Stimulated activated CD4-positive, alpha-beta T cell treated with anti-CD3 and anti-CD28 coated beads, Interleukin-4, amount 100 ng/mL, for 48 hours (primary cell): ENCODE measurements at places on chromosomes 16 and 17.

- no peak for DNase-seq
Observed at GRCh38 chr17:62696256-62696655, 68.8 kb downstream of the MRC2 start.

GRCh38 chr16:58198803-58199411 lies 1.0 kb upstream of the CSNK2A2 start:
- no peak for DNase-seq

- DNase-seq, result no peak
Observed at GRCh38 chr17:39971076-39971603, 8.3 kb downstream of the GSDMA start.

- DNase-seq, result no peak
Observed at GRCh38 chr16:50839920-50840729, 98.2 kb downstream of the CYLD start.

GRCh38 chr17:4834681-4835020 lies 1.5 kb downstream of the MINK1 start:
- DNase-seq, result no peak

DNA sequence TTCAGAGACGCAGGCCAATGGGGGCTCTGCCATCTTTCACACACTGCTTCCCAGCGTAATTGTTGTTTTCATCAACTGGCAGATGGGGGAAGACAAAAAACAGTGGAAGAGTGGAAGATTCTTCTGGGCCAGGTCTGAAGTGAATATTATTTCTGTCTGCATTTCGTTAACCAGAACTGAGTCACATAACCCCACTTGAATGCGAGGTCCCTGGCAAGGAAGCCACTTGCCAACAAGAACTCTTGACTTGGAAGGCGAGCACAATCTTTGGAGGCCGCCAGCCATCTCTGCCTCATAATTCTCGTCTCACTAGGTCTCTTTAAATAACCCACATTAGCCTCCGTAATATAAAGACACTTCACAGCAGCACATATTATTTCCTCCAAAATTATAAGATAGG lies 75.4 kb downstream of the CYB561 start:
- DNase-seq, result no peak

GRCh38 chr17:64779376-64780095 lies 117.4 kb upstream of the SMURF2 start:
- DNase-seq, result no peak

DNA sequence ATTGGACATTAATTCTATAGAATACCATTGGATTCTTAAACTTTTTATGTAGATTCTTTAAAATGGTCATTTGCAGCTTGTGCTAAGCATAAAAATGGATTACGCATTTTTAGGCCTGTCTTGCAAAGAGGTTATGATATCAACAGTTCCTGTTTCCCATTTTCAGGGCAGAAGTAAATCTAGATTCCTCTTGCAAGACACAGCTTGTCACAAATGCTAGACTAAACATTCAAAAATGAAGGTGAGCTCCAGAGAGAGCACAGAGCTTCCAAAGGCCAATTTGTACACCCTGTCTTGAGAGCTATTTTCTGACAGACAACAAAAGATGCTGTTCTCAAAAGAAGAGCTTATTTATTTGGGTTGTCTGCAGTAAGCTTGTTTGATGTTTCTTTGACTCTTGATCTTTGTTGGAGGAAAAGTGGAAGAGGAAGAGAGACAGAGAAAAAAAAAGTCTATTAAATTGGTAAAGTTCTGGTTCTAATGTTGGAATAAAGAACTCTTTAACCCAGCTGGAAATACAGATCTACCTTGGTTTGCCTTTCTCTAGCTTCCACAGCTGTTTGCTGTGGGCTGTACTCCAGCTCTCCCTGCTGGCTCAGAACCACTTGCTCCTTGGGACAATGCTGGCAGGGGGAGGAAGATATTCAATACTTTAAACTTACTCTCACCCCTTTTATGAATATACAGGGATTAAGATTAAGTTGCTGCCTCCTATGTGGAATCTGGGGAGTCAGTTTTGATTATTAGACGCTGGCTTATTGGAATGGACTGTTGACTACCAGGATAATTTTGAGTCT lies 651.8 kb downstream of the CDH11 start:
- no peak for DNase-seq

DNA sequence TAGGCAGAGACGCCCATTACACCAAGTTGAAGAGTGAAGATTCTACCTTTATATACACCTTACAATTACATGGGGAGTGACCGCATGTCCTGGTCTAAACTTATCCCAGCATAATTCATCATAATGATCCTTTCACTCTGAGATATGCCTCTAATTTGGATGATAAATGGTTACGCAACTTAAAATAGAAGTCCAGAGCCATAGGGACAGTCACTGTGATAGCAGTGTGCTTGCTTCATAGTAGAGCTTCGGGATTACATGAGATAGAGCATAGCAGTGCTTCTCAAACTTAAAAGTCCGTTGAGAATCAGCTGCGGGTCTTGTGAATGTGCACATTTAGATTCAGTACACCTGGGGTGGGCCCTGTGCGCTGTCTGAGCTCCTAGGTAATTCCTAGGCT lies 16.9 kb downstream of the USP10 start:
- DNase-seq, result no peak

- no peak for DNase-seq
Observed at GRCh38 chr16:54891346-54891745, 39.3 kb upstream of the IRX5 start.

DNA sequence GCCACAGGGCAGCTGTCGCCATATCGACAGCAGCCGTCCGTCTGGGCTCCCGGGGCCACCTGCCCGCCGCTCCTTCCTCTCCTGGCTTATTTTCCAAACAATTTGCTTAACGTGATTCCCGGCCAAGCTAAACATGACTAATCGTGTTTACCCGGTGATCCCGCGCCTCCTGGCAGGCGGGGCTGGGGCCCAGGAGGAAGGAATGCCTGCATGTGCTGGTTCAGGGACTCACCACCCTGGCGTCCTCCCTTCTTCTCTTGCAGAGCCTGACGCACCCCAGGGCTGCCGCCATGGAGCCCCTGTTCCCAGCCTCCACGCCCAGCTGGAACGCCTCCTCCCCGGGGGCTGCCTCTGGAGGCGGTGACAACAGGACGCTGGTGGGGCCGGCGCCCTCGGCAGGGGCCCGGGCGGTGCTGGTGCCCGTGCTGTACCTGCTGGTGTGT lies 6.1 kb downstream of the SSTR5 start:
- DNase-seq, result no peak

- DNase-seq, result no peak
Observed at GRCh38 chr17:75295201-75296158, 6.2 kb upstream of the SLC25A19 start.

DNA sequence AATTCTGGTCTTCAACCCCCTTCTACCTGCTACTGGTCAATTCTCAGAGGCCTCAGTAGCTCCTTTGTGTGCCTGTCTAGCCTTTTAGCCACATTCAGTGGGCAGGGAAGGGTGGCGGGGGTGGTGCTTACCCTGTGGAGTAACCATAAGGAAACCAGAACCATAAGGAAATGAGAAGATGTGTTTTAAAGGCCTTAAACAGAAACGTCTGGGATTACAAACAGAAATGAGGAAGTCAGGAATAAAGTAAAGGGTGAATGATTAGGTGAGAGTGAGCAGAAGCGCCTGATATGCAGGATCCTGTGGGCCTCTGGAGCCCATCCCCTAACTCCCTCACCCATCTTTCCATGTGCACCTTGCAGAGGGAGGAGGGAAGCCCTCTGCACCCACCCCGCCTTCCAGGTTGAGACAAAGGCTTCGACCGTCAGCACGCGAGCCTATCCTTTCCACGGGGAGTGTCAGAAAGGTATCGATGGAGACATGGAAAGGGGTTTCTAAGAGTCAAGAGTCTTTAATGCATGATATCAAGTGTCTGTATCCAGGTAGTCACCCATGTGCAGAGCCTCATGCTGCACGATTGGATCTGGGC lies 20.4 kb downstream of the KIAA0513 start:
- DNase-seq, result no peak

- DNase-seq, result no peak
Observed at GRCh38 chr17:42617956-42618431, 8.5 kb downstream of the TUBG1 start.

DNA sequence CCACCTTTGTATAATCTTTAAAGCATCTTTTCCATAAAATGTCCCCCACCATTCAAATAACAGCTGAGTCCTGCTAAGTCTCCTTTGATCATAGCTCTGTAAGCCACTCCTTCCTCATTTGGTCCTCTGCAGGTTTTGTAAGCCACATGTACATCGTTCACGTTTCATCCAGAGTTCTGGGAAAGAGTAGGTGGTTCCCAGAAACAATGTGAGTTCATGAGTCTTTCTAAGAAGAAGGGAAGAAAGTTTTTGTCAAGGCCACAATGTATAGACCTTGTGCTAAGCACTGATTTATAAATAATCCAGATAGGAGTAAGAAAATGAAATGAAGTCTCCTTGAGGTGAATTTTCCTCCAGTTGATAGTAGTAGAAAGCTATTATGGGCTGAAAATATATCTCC lies 8.7 kb upstream of the ANKS4B start:
- DNase-seq, result no peak

GRCh38 chr17:63832455-63832854 lies 5.0 kb upstream of the FTSJ3 start:
- DNase-seq, result no peak

- DNase-seq, result no peak
Observed at GRCh38 chr17:36608794-36609497, 7.6 kb downstream of the MRM1 start.

DNA sequence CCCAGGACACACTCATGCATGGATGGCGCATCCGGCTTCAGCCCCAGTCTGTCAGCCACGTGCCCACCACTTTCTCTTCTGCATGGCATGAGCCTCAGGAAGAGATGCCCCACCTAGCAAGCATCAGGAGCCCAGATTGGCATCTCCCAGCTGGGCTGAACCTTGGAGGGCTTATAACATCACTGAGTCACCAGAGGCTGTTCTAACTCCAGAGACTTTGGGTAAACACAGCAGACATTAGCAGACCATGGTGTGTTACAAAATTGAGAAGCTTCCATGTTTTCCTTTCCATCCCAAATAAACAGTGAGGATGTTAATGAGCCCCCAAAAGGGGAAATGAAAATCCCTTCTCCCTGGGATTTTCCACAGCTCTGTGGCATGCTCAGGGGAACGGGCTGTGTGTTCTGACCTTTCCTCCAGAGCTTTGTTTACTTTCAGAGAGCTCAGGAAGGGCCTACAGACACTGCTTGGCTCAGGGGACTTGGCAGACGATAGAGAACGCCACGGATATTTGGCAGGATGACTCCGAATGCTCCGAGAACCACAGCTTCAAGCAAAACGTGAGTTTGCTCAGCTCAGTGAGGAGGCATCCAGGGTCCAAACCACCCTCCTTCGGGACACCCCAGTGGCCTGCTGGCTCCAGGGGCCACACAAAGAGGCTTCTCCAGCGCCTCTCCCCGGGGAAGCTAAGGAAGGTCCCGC lies 16.5 kb downstream of the GLP2R start:
- no peak for DNase-seq

DNA sequence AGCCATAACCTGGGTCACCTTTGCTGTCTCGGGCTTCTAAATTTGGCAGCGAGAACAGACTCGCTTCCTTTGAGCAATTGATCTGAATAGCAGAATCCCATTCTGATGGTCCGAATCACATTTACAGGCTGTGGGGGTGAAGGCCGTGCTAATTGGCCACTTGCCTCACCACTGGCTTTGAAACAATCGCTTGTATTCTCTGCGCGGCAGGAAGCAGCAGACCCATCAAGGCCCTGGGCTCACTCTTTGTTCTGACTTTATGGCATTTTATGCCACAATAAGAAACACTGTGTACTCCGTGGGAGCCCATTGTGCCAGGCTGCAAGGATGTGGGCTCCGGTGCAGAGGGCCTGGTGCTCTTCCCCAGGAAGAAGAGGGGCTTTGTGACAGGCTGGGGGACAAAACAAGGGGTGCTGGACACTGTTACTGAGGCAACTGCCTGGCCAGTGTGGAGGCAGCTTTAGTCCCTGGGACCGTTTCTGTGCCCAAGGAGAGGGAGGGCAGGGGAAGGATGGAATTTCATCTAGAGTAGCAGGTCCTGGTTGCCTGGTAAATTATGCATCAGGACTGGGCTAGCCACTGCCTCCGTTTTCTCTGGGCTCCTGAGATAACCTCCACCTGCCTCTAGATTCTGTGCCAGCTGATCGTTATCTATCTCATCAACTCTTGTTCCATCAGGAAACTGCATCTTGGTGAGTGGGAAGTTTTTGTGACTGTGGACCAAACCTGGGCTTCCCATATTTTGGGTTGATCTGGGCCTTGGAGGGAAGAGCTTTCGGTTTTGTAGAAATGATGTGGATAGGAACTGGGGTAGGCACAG lies 78.5 kb downstream of the MRC2 start:
- DNase-seq, result no peak

DNA sequence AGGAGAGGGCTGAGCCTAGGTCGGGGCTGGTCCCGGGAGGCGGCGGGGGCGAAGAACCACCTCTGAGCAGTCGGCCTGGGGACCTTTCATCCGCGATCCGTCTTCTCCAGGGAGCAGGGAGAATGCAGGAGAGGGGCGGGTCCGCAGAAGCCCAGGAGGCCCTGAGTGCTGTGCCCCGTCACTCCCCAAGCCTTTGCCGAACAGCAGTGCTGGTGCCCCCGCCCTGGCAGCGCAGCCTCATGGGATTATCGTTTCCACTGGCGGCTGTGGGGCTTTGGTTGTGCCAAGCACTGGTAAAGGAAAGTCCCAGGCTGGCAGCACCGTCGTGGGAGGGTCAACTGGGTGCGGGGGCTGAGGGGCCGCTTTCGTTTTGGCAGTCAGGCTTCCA lies 631 bp downstream of the TBL3 start:
- DNase-seq, result no peak

DNA sequence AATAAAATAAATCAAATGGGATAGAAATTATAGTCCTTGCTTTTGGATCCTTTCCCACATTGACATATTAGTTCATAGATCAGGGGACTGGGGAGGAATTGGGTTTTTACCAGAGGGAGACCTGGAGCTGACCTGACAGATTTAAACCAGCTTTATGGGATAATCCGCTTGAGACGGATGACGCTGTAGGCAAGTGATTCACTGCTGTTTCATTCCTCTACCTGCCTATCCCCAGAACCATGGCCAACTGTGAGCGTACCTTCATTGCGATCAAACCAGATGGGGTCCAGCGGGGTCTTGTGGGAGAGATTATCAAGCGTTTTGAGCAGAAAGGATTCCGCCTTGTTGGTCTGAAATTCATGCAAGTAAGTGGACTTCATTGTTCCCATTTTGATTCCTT lies 2.1 kb downstream of the NME1 start:
- no peak for DNase-seq

- peak; percentile 9 for DNase-seq
Observed at GRCh38 chr16:14405611-14406537, 224.2 kb downstream of the PARN start.

- DNase-seq, result no peak
Observed at GRCh38 chr16:11985250-11985649, 8.7 kb downstream of the SNX29 start.

DNA sequence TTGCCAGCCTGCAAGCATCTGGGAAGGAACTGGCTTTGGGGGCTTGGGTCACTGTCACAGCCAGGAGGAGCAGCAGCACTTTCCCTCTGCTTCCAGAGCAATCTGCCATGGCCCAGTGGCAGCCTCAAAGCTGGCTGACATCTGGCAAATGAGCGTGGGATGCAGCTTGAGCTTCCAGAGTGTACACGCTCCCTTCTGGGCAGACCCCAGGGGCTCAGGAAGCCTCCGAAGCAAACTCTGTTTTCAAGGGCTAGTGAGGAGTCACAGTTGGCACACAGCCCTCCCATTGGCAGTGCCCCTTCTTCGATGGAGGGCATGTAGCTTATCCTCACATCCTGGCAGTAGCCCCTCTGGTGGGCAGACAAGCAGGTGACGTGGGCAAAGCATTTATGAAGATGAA lies 249.6 kb downstream of the ENGASE start:
- no peak for DNase-seq
